ENCODE measurements at places on chromosomes 7 and 10. TPM values are rescaled to one million over a fixed set of nuclear protein-coding genes. Genes with fewer than 3 reads are reported as not detected.

The TFEC gene
- total RNA-seq: 0.13 TPM

The UNC5B gene
- total RNA-seq: 38.6 TPM

The NME8 gene
- not detected for total RNA-seq

The PTF1A gene
- total RNA-seq: not detected

The MMP21 gene
- total RNA-seq: not detected

The ANKRD22 gene
- total RNA-seq: not detected

The TAS2R5 gene
- 1.6 TPM for total RNA-seq

The OR9A2 gene
- total RNA-seq: not detected

The TAS2R40 gene
- total RNA-seq: not detected

The MSMB gene
- total RNA-seq: not detected
